ENCODE measurements at places on chromosomes 11 and 22. TPM values are rescaled to one million over a fixed set of nuclear protein-coding genes. Genes with fewer than 3 reads are reported as not detected.

The TPH1 gene
- total RNA-seq = 0.07 TPM

GRCh38 chr11:27623945-27624523, 76.2 kb downstream of the BDNF start:
- DNase-seq = no peak

- DNase-seq = no peak
Measured at GRCh38 chr11:126595560-126595959, 240.1 kb downstream of the ST3GAL4 start.

DNA sequence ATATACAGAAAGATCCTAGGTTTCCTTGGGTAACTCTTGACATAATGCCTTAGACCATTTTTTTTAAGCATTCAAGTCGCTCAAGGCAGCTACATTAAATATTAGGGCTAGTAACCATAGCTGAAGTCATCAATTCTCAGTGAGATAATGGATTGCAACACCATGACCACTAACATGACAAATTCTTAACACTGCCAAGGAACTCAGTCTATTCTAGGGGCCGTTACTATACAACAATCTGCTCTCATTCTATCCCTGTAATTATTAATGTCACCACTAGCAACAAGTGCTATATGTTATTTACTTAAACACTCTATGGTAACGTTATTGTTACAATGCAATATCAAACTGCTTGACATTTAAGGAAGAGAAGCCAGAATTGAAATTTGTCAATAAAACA, 3.2 kb upstream of the STK33 start:
- no peak for DNase-seq

Data from kidney epithelial cell (primary cell).